ENCODE measurements at places on chromosomes 6 and 20. TPM values are rescaled to one million over a fixed set of nuclear protein-coding genes. Genes with fewer than 3 reads are reported as not detected.

The ADGB gene
- polyA plus RNA-seq = not detected

The EPB41L1 gene
- 1.8 TPM for polyA plus RNA-seq

The PRDM1 gene
- 3.9 TPM for polyA plus RNA-seq

The HTR1E gene
- polyA plus RNA-seq = not detected

The FOXQ1 gene
- 4.2 TPM for polyA plus RNA-seq

DNA sequence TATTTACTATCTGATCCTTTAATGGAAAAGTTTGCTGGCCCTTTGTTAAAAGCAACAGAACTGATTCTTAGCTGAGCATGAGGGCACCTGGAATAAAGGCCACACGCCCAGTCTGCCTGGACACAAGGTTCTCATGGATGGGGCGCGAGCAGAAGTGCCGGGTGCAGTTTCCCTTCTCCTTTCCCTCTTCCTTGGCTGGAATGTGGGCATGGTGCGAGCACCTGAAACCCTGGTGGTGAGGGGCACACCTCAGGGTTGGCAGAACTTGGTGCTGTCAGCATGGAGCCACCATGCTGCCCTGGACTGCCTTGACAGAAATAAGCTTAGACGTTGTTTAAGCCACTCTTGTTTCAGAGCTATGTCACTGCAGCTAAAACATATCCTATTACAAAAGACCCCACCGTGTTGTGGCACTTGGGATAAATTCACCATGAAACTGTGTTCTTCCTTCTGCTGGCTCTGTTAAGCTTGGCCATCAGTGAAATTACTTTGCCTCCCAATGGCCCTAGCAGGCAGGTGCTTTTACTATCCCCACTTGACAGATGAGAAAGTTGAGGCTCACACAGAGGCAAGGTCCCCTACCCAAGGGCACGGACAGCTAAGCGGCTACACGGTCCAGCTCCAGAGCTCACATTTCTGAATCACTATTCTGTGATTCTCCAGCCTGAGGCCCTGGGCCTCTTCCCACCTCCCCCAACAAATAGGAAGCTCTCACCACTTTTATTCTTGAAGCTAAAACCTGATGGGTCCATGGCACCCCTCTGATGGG, 115.9 kb downstream of the PREX1 start:
- no peaks in the 10 kb centered on the region for H3K4me1 ChIP-seq
- H3K4me3 ChIP-seq = no peak overlapping the region
- no peak overlapping the region for H3K27ac ChIP-seq
- no peak for DNase-seq
- H3K27me3 ChIP-seq = no peaks in the 10 kb centered on the region

DNA sequence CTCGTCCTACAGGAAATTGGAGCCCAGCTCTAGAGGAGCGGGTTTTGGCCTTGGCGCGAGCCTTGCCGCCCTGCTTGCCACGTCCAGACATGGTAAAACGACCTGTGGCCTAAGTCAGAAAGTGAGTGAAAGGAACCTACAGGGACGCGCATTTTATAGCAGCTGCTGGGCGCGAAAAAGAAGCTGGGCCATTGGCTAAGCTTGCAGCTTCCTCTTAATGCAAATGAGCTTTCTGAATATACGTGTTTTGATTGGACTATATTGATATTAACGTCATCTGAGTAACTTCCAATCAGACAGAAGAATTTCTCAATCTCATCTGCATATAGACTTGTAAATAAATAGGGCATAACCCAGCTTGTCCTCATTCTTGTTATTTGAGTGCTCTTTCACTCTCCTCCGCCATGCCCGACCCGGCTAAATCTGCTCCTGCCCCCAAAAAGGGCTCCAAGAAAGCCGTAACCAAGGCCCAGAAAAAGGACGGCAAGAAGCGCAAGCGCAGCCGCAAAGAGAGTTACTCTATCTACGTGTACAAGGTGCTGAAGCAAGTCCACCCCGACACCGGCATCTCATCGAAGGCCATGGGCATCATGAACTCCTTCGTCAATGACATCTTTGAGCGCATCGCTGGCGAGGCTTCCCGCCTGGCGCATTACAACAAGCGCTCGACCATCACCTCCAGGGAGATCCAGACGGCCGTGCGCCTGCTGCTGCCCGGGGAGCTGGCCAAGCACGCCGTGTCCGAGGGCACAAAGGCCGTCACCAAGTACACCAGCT, 18.9 kb downstream of the OR2B2 start:
- peak overlapping the region; percentile 54 for H3K4me3 ChIP-seq
- peak; percentile 88 for DNase-seq
- H3K27ac ChIP-seq = peak overlapping the region; percentile 90
- no peaks in the 10 kb centered on the region for H3K27me3 ChIP-seq
- peaks cover 23% of the 10 kb centered on the region for H3K4me1 ChIP-seq

DNA sequence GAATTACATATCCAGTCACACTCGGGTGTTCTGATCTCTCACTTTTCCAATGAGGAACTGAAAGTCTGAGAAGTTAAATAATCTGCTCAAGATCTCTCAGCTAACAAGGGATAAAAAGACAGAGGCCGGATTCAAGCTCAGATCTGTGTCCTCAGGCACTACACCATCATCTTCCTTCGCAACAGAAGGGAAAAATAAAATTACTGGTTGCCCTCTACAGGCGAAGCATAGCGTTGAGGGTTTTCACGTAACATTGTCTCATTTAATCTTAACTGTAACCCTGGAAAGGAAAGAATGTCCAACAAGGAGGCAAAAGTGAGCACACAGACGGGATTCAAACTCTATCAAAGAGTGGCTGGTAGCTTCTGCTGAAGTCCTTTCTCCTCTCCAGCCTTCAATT, 67.8 kb upstream of the ANKEF1 start:
- no peaks in the 10 kb centered on the region for H3K36me3 ChIP-seq
- DNase-seq = no peak
- H3K27ac ChIP-seq = no peak overlapping the region
- H3K27me3 ChIP-seq = peaks cover 3% of the 10 kb centered on the region
- no peak overlapping the region for H3K4me3 ChIP-seq
- peaks cover 6% of the 10 kb centered on the region for H3K4me1 ChIP-seq

- peaks cover 15% of the 10 kb centered on the region for H3K4me1 ChIP-seq
- no peaks in the 10 kb centered on the region for H3K36me3 ChIP-seq
- no peak for DNase-seq
- no peaks in the 10 kb centered on the region for H3K27me3 ChIP-seq
- no peak overlapping the region for H3K4me3 ChIP-seq
- no peak overlapping the region for H3K27ac ChIP-seq
These were observed 34.6 kb upstream of the CITED2 start for GRCh38 chr6:139409026-139409425.

DNA sequence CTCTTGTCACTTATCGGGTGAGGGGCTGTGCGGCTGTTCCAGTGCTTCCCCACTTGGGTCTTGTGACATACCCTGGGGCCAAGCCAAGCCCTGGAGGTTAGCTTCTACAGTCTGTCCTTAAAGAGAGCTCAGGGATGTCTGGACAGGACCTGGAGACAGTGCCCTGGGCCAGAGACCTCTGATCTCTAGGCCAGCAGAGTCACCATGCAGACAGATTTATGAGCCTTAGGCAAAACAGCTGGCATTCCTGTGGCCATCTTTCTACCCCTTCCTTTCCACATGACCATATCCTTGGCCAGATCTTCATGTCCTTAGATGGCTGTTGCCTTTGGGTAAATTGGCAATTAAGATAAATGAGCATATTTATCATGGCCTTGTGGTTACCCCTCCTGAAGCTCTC, 678.6 kb downstream of the MAFB start:
- H3K4me3 ChIP-seq = no peak overlapping the region
- H3K27me3 ChIP-seq = no peaks in the 10 kb centered on the region
- no peak overlapping the region for H3K27ac ChIP-seq

GRCh38 chr6:144155529-144155928, 5.2 kb downstream of the STX11 start:
- H3K4me3 ChIP-seq = no peak overlapping the region
- H3K27ac ChIP-seq = no peak overlapping the region
- no peak for DNase-seq
- no peaks in the 10 kb centered on the region for H3K36me3 ChIP-seq
- no peaks in the 10 kb centered on the region for H3K27me3 ChIP-seq

DNA sequence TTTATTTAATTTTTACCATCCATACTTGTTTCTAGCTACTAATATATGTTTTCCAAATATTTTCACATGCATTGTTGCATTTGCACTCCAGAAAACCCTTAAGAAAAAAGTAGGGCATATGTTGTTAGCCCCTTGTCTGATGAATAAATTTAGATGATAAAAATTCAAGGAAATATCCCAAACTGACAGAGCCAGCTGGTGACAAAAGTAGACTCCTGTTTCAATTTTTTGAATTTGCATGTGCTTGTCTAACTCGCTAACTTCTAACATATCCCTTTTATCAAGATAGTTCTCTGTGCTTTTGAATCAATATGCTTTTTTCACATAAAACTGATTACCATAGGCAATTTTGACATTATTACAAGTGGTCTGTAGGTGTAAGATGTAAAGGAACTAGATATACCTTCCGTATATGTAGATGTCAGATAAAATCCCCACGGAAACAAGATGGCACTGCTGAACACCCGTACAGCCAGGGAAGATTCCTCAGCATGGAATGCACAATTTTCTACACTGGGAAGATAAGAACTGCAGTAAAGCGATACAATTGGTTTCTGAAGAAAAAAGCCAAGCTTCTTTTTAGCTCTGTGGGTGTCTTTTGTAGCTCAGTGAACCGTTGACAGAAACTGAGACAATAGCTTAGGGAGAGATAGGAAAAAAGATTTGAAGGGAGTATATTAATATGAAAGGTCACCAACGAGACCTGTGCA, 437.6 kb upstream of the RNF217 start:
- H3K27ac ChIP-seq = no peak overlapping the region
- H3K4me3 ChIP-seq = no peak overlapping the region
- no peaks in the 10 kb centered on the region for H3K27me3 ChIP-seq
- no peaks in the 10 kb centered on the region for H3K4me1 ChIP-seq

DNA sequence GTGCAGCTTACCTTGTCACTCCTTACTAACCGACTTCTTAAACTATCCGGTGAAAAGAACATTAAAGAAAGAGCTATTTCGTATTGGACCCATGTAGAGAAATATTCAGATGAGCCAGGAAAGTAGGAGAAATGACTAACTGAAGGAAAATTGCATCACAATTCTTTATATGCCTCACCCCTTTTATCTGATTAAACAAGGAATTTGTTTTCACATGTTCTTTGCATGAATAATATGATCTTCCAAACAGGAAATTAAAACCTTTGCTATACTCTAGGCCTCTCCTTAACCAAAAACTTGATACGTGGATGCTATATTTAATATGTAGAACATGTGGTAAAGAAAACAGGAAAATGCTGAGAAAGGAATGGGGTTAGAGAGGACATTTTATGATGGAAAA, 41.9 kb upstream of the LRRC1 start:
- no peaks in the 10 kb centered on the region for H3K27me3 ChIP-seq
- no peak for DNase-seq
- peak overlapping the region; percentile 91 for H3K27ac ChIP-seq
- no peaks in the 10 kb centered on the region for H3K36me3 ChIP-seq

DNA sequence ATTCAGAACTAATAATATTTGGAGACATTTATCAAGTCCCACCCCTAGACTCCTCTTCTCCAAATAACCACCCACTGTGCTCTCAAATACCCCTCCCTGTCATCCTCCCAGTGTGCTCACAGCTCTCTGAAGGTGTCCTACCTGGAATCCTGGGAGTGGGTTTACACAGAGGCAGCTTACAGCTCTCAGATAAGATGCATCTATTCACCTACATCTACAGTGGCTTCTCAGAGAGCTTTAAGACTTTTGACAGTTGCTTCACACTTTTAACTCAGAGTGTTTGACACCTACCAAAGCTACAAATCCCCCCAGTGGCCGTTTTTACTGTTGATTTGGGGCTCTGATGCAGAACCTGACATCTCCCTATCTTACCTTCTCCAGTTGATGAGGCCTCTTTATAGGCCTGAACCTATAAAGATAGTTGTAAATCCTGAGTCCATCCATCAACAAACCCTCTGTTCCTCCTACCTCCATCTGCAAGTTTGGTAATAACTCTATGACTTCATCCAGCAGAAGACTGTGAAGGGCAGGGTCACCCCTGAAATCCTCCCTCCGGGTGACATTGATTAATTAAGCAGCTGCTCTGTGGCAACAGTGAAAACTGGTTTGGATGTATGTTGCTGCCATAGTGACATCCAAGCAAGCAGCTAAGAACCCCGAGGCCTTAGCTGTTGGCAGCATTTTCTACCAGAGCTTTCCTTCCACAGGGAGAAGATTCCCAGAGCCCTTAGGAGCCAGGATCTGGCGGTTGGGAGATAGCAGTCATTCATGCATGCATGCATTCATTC, 226.1 kb upstream of the RREB1 start:
- no peaks in the 10 kb centered on the region for H3K27me3 ChIP-seq
- no peak overlapping the region for H3K4me3 ChIP-seq
- peaks cover 31% of the 10 kb centered on the region for H3K4me1 ChIP-seq
- H3K27ac ChIP-seq = no peak overlapping the region

- no peaks in the 10 kb centered on the region for H3K27me3 ChIP-seq
- no peak for DNase-seq
- no peaks in the 10 kb centered on the region for H3K4me1 ChIP-seq
- no peak overlapping the region for H3K27ac ChIP-seq
- no peak overlapping the region for H3K4me3 ChIP-seq
These were observed 116.6 kb upstream of the PROKR2 start for GRCh38 chr20:5433352-5433751.

DNA sequence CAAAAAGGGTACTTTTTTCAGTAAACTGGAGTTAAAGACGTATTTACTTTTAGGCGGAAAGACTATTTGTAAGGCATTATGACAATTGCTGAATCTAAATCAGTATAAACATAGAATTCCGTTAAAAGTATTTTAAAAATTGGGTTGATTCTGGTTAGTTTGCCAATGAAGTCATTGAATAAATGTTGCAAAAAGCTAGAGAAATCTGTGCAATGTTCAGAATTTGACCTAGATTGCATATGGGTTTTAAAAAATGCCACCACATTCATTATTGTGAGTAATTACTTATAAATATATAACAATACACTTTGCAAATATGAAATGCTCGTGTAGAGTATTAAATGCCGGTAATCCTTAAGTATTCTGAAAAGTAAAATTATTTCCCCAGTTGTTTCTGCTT, 116.5 kb upstream of the EEF1E1 start:
- no peaks in the 10 kb centered on the region for H3K36me3 ChIP-seq
- H3K4me1 ChIP-seq = no peaks in the 10 kb centered on the region
- H3K4me3 ChIP-seq = no peak overlapping the region
- DNase-seq = no peak

Data from keratinocyte (primary cell).